ENCODE measurements at places on chromosomes 3 and 15.

- DNase-seq, result no peak
Observed at GRCh38 chr3:35641920-35642527, 2.7 kb downstream of the ARPP21 start.

GRCh38 chr3:61924991-61925390 is 363.6 kb downstream of the PTPRG start:
- no peak for DNase-seq

GRCh38 chr15:74373056-74373650 is 5.7 kb upstream of the CYP11A1 start:
- DNase-seq, result no peak

DNA sequence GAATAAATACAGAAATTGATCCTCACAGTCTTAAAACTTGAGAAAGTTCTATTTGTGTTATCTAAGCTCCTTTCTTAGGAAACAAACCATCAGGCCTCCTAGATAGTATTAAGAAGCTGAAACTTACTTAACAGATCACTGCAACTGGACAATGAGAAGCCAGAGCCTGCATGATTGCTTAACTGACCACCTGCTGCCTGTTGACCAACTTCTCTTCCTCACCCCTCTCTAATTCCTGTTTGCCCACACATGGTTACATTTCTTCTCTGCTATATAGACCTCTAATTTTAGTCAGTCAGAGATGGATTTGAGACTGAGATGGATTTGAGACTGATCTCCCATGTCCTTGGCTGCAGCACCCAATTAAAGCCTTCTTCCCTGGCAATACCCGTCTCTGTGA is 13.5 kb downstream of the CCPG1 start:
- DNase-seq, result no peak

GRCh38 chr15:20646529-20647142 is 105.0 kb upstream of the GOLGA6L6 start:
- DNase-seq, result no peak

GRCh38 chr3:40317061-40317855 is 7.8 kb downstream of the EIF1B start:
- no peak for DNase-seq

DNA sequence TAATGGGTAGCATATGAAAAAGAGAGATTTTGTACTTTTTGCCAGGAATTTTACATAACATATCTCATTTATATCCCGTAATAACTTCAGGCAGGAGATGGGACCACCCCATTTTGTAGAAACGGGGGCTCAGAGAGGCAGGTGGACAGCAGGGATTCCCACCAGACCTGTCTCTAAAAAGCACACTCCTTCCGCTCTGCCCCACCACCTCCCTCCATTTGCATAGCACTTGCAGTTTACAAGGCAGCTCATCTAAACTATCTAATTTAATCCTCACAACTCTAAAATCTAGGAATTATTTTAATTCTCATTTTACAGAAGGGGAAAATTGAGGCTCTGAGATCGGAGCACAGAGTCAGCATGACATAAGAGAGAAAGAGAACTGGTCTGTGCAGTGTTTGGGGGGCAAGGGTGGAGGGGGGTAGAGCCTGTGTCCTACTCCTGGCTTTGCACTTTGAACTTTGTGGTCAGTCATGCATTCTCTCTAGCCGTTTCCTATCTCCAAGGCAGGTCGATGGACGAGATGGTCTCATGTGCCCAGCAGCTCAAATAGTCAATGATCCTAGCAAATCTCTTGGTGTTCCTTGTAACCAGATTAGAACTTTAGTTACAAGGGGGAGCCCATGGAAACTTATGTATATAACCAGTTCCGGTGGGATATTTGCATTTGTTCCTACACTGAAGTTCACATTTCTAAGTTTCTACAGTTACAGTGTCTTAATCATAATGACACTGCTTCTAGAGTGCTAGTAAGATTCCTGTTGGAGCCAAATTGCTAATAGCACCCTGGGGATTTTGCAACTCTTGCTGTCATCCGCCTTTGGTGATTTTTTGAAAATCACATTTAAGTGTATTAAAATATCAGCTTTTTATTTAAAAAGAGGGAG is 18.6 kb downstream of the CRYGS start:
- DNase-seq, result no peak

GRCh38 chr15:70414626-70415025 is 316.9 kb upstream of the TLE3 start:
- DNase-seq, result no peak

DNA sequence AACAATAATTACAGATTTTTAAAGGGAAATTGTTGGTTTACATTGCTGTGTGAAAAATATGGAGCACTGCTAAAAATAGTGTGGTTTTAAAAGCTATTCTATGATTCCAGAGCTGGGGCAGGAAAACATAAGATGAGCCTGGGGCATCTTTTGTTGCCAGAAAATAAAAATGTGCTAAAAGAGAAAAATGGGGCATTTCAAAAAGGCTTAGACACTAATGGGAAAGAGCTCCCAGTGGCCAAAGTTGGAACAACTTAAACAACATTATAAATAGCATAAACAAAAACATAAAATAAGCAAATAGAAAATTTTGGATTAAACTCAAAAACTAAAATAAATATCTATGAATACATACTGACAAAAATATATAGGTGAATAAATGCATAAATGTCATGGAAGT is 478.9 kb downstream of the NLGN1 start:
- no peak for DNase-seq

DNA sequence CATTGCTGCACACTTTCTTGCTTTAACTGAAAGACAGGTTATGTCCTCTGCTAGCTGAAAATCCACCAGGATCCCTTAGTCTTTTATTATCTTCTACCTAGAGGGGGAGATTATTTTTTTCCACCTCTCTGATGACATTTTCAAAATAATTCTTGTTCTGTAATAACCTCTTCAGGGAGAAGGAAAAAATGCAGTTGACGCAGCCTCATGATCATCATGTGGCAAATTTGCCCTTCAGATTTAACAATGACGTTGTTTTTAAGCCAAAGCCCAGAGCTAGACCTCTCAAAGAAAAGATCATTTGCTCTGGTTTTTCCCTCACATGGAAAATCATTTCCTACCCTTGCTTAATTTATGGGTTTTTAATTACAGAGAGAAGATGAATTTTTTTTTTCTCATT is 724.9 kb downstream of the NLGN1 start:
- DNase-seq, result no peak

DNA sequence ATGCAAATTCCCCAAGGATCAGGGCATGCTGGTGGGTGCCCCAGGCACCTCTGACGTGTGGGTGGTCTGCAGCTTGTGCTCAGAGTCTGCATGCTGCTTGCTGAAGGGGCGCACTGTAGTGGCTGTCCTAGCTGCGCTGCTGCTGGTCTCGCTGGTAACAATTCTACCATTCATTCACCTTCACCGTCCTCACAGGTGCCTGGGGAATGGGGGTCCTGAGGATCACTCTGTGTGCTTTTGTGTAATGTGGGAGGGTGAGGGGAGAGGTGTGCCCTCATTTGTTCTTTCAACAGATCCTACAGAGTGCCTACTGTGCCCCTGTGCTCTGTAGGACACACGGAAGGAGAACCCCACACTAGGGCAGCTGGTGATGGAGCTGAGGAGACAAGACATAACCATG is 2.1 kb upstream of the ITGA11 start:
- DNase-seq, result no peak

GRCh38 chr3:181383760-181384159 is 328.0 kb upstream of the SOX2 start:
- DNase-seq, result no peak

- no peak for DNase-seq
Observed at GRCh38 chr15:88529021-88529630, 17.4 kb downstream of the DET1 start.

- DNase-seq, result no peak
Observed at GRCh38 chr15:79221696-79222095, 60.8 kb upstream of the ANKRD34C start.

DNA sequence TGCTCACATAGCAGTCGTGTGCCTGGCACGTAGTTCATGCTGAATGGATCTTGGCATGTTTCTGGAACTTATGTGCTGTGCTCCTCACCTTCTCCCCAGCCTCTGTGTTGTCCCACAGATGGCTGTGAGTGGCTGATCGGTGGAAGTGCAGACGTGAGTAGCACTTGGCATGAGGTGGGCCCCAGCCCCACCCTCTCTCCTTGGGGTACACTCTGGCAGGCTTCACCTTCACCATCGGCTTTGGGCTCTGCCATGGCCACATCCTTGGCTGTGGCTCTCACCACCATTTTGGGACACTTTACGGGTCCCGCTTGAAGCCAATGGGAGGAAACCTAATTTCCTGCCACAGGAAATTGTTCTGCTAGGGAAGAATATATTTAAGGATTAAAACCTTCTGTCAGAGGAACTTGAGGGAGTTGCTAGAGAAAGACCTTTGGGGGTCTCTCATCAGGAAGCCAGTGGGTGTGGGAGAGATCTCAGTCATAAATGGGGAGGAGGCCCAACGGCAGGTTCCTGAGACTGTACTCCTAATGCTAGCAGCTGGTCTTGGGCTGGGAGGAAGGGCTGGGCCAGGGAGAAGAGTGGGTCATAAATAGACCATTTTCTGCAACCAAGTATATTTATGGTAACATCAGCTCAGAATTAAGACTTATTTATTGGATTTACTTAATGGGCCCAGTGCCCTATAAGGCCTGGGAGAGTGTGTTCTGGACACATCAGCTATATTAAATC is 92.3 kb downstream of the SMAD3 start:
- DNase-seq, result no peak

- no peak for DNase-seq
Observed at GRCh38 chr3:150075417-150075865, 104.7 kb upstream of the PFN2 start.

GRCh38 chr15:71275098-71275497 is 159.8 kb downstream of the THSD4 start:
- DNase-seq, result no peak

DNA sequence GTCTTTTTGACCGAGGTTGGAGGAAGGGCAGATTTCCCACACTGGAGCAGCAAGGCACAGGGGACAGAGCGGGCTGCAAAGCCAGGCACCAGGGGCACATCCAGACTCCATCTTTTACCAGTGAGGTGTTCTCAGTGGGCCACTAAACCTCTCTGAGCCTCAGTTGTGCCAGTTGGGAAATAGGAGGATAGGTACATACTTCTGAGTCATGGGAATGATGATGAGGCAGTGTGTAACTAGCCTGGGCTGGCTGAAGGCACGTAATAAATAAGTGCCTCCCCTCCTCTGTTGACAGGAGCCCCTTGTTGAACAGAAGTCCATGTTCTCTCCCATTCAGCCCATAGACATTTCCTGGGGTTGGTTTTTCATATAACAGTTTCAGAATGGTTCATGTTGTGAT is 48.7 kb downstream of the GPD1L start:
- DNase-seq, result no peak
